Activated CD4-positive, CD25-positive, alpha-beta regulatory T cell treated with anti-CD3 and anti-CD28 coated beads, Interleukin-2, amount 50 U/mL, for 24 hours (primary cell): ENCODE measurements at places on chromosomes 4 and X.
A peak's percentile ranks its signal among the peaks of the same experiment; 100 is the strongest.

DNA sequence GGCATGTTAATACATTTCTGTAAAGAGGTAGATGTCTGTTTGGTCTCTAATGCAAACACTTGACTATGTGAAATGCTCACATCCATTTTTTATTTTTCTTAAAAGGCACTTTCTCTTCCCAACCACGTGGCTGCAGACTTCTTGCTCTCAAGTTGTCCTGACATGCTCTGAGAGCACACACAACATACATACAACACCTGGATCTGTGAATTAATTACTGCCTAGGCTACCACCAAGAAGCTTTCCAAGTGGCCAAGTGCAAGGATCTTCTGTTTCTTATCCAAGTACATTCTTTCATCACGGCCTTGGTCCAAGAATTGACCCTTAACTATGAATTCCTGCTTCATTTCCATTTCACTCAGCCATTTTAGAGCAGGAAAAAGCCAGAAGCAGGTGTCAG is 110.8 kb downstream of the SPRY1 start:
- ATAC-seq: no peak

DNA sequence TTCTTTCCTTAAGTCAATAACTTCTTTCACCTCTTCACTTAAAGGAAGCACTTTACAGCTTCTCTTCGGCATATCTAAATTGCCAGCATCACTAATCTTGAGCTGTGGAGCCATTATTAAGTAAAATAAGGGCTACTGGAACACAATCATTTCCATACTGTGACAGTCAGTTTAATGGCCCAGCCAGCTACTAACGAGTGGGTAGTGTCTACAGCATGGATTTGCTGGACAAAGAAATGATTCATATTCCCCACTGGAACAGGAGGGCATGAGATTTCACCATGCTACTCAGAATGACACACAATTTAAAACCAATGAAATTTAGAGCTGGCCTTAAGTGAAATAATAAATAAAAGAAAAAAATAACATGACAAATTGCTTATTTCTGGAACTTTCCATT is 72.1 kb downstream of the DDIT4L start:
- no peak for ATAC-seq

GRCh38 chr4:158571736-158572135 is 50.1 kb downstream of the RXFP1 start:
- no peak for ATAC-seq

DNA sequence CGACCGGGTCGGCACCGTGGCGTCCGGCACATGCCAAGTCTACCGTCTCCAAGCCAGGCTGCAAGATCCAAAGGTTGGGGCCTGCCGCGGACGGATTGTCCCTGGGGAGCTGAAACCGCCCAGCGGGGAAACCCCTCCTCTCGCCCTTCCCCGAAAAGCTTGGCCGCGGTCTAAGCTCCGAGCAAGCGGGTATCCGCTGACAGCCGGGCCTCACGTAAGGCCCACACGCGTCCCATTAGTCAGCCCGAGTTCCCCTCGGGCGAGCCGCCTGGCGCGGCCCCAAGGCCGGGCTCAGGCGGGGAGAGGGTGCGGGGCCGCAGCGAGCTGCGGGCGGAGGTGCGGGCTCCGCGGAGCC is 6.8 kb upstream of the BCOR start:
- ATAC-seq: peak; percentile 34

DNA sequence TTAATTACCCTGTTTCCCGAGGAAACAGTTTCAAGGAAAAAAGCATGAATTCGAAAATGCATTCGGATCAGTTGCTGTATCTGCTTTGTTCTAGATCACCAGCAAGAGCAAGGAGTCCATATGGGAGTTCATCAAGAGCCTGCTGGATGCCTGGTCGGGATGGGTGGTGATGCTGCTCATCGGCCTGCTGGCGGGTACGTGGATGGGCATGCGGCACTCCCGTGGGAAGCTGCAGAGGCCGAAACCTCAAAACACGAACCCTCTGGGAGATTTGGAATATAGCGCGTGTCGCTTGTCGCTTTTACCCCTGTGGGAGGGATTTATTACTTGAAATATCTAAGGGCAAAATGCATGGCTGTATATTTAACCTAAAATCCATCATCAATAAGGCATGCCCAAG is 30.6 kb downstream of the CLCN4 start:
- no peak for ATAC-seq

DNA sequence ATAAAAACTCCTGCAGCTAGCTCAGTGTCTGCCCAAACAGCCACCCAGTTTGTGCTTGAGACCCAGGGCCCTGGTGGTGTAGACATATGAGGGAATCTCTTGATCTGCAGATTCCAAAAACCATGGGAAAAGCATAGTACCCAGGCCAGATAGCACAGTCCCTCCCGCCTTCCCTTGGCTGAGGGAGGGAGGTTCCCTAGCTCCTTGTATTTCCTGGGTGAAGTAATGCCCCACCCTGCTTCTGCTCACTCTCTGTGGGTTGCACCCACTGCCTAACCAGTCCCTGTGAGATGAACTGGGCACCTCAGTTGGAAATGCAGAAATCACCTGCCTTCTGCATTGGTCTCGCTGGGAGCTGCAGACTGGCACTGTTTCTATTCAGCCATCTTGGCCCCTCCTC is 54.6 kb downstream of the USP26 start:
- ATAC-seq: no peak

GRCh38 chr4:163587867-163588266 is 93.4 kb downstream of the TMA16 start:
- peak; percentile 65 for ATAC-seq

GRCh38 chr4:8688041-8688907 is 95.7 kb downstream of the CPZ start:
- ATAC-seq: no peak

GRCh38 chr4:123435246-123436113 is 38.9 kb downstream of the SPRY1 start:
- ATAC-seq: no peak

GRCh38 chrX:118751950-118752783 is 24.8 kb downstream of the IL13RA1 start:
- no peak for ATAC-seq

DNA sequence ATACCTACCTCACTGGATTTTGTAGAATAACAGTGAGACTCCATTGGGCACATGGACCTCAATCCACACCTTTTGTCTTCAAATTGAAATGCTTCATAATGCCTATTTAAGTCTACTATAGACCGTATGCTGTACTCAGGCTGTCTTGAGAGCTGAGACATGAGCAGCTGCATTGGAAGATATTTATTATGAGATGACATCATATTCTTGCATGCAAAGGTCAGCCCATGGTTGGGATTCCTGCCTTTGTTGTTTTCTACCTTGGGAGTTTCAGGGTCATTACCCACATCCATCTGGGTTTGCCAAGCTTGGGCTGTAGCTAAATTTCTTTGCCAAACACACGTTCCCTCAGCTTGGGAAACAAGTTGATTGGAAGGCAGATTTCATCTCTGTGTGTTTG is 33.2 kb upstream of the MAMLD1 start:
- ATAC-seq: no peak

DNA sequence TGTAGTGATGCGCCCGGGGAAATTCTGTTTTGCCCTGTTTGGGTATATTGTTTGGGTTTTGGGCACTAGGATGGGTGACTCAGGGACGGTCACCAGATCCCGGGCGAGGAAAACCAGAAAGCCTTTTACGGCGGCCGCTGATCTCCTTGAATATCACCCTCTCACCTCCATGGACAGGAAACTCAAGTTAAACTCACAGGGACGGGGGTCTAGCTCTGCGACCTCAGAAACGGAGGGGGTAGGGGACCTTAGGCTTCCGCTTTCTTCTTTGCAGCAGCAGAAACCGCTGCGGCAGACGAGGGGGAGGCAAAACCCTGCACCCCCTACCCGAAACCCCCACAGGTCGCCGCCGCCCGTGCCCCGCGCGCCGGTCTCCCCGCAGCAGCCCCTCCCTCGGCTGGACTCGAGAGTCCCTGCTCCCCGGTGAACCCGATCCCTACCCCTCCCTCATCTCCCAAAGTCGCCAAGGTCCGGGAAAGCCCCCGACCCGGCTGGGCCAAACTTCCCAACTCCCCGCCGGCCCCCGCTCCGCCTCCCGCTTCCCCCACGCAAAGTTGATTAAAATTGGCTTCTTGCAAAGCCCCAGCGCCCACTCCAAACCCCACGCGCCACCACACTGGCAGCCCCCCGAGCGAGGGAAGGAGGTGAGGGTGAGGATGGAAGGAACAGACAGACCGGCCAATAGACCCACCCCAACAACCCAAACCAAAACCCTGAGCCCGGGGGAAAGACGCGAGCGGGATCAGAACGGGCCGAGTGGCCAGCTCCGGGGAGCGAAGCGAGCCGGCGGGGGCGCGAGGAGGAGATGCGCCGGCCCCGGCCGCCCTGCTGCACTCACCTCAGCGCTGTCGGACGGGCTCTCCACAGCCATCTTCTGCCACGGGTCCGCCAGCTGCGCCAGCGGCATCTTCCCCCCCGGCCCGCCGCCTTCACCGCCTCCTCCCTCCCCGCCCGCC is 705 bp downstream of the RPS6KA3 start:
- peak; percentile 11 for ATAC-seq

GRCh38 chr4:74120086-74120485 is 21.1 kb upstream of the CXCL2 start:
- ATAC-seq: no peak

DNA sequence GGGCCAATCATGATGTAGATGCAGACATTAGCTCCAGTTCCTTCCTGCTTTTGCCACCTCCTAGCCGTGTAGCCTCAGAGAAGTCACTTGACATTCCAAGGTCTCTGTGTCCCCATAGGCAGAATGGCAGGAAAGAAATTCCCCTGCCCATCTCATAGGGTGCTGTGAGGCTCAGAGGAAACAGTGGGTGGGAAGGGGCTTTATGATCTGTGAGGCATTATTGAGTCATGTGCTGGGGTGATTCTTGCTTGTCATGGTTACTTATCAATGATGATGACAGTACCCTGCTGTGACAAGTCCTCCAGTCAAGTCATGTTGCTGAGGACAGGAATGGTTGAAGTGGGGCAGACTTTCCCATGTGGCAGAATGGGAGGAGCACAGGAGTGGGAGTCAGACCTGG is 63.7 kb downstream of the MSX1 start:
- ATAC-seq: peak; percentile 85

GRCh38 chrX:7841084-7841805 is 1.7 kb upstream of the VCX start:
- no peak for ATAC-seq

GRCh38 chrX:5086388-5086787 is 1142.3 kb downstream of the NLGN4X start:
- ATAC-seq: no peak

DNA sequence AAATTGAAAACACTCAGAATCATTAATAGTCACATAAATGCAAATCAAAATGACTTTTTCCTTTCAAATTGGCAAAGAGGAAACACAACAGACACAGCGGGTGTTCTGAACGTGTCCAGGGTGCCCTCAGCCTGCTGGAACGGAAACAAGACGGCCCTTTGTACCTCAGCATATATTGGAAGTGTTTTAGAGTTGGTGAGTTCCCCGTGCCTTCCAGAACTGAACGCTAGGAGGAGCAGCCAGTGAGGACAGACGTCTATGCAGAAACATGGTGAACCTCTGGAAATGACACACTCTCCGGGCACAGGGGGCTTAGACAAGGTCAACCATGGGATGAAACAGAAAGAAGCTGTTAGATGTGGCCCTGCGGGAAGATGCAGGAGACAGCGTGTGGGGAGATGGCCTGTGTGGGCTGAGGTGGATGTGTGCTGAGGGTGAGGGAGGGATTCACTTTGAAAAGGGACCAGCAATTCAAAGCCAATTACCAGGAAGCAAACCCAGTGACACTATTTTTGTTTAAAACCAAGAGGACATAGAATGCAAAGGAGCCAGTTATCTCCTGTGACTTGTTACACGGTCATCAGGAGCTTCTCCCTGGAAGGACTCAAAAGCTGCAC is 40.4 kb downstream of the RNF212 start:
- ATAC-seq: peak; percentile 63

- no peak for ATAC-seq
Observed at GRCh38 chrX:24553011-24553410, 87.9 kb downstream of the PDK3 start.

DNA sequence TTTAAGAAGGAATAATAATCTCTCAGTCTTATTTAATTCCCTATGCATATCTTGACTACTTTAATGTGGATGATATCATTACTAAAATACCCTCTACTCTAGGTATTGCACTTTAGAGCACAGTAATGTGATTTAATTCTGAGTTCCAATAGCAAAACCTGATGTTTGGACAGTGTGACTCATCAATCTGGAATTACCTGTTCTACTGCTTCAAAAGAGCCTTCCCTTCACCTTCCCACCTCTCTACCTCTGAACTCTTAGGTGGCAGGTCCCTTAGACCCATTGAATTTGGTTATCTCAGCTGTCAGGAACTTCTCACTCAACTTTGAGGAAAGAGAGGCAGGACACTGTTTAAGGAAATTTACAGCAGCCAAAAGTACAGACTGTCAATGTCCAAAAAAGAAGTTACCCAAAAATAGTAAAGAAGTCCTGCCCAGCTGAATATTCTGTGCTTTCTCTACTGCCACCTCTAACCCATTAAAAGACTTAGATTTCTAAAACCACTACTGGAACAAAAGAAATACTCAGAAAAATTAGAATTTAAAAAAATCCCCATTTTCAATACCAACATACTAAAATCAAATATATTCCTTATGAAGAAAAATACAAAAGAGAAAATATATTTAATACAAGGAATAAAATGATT is 123.1 kb upstream of the GPM6A start:
- ATAC-seq: no peak

DNA sequence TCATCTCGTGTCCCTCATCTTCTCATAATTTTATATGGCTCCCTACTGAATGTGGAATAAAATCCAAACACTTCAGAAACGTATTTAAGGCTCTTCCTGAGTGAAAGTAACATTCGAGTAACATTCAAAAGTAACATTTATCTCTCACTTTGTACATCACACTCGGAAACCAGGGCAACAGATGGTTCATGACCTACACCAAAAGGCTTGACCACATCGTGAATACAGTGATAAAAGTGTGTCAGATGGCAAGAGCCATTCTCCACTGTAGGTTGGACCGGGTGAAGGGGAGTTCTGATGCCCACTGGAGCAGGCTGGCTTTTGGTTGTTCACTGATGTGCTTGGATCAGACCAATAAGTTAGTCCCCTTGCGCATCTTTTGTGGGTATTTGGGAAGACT is 5.6 kb upstream of the LIMCH1 start:
- no peak for ATAC-seq

GRCh38 chr4:81136161-81136905 is 78.7 kb downstream of the PRKG2 start:
- no peak for ATAC-seq

DNA sequence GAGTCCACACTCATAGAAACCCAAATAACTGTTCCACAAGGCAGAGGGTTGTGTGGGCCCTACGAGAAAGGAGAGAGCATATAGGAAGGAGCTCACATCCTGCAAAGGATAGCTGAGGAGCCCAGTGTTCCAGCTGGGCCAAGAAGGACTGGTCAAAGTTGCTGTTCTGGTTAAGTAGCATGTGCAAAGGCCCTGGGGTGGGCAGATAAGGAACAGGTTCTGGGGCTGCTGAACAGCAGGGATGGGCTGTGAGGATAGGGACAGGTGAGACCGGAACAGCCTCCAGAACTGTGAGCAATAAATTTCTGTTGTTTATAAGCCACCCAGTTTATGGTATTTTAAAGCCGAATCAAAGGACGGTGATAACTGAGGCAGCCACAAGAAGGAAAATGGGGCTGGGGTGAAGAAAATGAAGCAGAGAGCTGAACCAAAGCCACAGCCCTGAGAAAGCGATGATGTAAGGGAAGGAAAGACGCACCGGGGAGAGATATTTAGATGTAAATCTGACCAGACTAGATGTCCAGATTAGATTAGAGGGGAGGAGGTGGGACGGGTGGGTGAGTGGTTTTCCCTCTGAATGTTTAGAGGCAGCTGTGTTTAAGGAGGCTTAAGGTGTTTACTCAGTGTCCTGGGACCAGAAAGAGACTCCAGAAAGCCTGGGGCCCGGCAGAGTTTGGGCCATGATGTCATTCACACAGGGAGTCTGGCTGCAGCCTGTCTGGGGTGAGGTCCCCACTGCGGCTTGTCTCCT is 180.8 kb upstream of the BCOR start:
- peak; percentile 60 for ATAC-seq

- no peak for ATAC-seq
Observed at GRCh38 chrX:80576806-80577533, 156.7 kb downstream of the TENT5D start.
